ENCODE measurements at places on chromosomes 11 and 22.

- no peak overlapping the region for H3K27ac ChIP-seq
- ATAC-seq = no peak
- H3K36me3 ChIP-seq = no peaks in the 10 kb centered on the region
Measured at GRCh38 chr11:2762031-2762380, 62.2 kb upstream of the KCNQ1OT1 start.

- H3K27me3 ChIP-seq = no peaks in the 10 kb centered on the region
- ATAC-seq = no peak
- H3K27ac ChIP-seq = no peak overlapping the region
- H3K4me1 ChIP-seq = no peaks in the 10 kb centered on the region
Measured at GRCh38 chr22:37363261-37363992, 63.9 kb downstream of the ELFN2 start.

DNA sequence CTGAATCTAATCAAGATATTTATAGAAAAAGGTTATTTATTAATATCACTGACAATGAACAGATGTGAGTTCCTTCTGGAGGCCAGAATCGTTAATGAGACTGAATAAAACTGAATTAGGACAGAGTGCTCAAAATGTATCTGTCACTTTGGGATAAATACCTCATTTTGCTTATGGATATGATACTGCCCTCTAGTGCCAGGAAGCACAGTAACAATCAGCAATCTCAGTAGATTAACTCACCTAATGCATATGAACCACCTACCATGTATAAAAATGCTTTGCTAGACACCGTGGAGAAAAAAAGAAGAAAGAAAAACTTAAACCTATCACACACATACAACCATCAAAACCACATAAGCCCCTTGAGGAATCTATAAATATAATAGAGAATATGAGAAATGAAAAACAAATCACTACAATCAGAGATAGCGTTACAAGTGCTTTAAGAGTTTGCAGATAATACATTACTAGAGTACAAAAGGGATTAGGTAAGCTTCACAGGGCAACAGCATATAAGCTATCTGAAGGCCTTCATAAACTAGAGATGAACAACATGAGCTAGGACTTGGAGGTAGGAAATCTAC lies 117.4 kb downstream of the SGSM3 start:
- H3K4me1 ChIP-seq = peaks cover 14% of the 10 kb centered on the region
- H3K27me3 ChIP-seq = no peaks in the 10 kb centered on the region
- no peak overlapping the region for H3K4me3 ChIP-seq
- H3K27ac ChIP-seq = no peak overlapping the region

DNA sequence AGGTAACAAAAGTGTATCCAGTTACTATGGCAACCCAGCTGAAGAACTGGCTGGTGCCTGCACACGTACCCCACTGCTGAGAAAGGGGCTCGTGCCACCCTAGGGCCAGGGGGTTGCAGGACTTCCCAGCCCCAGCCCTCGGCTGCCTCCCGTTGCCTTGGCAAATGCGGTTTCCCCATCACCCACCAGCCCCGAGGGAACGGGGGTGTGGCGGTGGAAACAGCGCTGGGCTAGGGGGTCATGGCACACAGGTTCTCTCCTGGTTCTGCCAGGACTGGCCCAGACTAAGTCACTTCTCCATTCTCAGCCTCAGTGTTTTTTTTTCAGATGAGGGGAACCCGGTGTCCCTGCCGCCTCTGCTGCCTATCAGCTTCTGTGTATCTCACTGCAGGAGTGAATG lies 27.9 kb downstream of the PHF21B start:
- peaks cover 15% of the 10 kb centered on the region for H3K27me3 ChIP-seq
- no peak for ATAC-seq
- H3K36me3 ChIP-seq = no peaks in the 10 kb centered on the region
- no peaks in the 10 kb centered on the region for H3K4me1 ChIP-seq
- no peak overlapping the region for H3K27ac ChIP-seq
